ENCODE measurements at places on chromosomes 7 and 10.

GRCh38 chr7:37714606-37715005 lies 31.0 kb downstream of the GPR141 start:
- DNase-seq, result no peak

DNA sequence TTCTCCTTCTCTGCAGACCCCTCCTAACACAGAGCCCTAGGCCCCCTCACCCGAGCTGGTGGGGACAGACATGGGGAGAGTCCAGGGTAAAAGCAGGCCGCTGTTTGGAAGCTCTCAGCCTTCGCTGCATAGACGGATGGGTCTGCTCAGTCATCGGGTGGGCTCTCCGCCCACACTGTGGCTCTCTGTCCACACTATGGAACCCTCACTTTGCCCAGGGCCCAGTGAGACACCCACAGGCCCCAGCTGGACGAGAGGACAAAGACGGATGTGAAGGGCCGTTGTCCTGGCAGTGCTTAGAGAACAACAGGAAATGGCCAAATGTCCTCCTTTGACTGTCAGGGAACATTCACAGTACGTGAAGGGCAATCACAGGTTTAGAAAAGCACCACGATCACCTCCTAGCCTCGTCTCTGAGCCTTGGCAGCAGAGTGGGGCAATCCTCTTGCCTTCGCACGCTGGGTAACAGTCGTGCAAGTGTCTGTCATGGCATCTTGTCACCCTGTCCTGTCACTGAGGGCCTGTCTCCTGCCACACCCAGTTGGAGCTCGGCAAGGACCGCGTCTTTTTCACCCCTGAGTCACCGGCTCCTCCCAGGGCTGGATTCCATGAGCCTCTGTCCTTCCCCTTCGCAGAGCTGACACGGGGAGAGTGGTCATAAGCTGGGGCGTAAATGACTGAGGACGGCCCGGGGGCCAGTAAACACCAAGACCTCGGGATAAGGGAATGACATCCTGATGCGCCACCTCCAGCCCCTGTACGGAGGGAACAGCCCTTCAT lies 80.6 kb downstream of the PRKAG2 start:
- no peak for DNase-seq

DNA sequence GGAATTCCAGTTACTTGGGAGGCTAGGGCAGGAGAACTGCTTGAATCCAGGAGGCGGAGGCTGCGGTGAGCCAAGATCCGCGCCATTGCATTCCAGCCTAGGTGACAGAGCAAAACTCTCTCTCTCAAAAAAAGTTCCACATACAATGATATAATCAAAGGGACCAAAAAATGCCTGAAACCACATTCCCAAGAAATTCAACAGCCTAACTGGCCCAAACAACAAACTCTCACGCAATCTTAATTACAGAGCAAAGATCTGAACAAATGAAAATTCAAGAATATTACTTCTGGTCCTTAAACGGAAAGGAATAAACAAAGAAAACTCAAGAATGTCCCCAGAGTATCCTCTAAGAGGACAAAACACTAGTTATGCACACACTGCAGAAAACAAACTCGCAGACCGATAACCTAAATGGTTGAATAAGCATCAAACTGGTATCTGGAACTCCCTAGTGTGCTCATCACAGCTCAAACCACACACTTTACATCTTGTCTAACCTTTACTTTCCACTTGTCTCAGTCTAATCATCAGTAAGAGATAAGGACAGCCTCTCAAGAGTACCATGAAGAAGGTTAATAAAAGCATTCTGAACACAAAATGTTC lies 3.7 kb downstream of the OGA start:
- DNase-seq, result no peak

- DNase-seq, result no peak
Measured at GRCh38 chr7:35694161-35694783, 663 bp downstream of the HERPUD2 start.

- DNase-seq, result peak; percentile 52
Measured at GRCh38 chr7:98562871-98563495, 54.1 kb upstream of the NPTX2 start.

DNA sequence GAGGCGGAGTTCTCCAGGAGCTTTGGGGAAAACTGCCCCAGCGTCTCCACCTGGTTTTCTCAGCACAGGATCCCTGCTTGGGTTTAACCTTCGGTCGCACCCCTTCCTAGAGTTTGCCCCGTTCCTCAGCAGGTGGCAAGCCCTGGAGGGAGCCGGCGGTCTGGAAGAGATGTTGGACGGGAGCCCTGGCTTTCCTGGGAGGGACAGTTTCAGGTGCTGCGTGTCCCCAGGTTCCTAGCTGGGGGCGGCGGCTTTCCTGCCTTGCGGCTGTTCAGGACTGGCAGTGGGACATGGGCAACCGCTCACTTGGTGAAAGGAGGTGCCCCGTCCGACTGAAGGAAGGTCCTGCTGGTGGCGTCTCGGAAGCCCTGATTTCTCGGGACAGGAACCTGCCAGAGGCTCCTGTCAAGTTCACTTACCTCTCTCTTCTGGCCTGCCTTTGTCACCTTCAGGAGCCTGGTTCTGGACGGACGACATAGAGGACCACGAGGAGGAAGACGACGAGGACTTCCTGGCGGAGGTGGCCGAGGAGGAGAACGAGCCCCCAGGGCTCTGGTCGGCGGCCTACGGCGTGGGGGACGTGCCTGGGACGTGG lies 14.8 kb downstream of the ZNF316 start:
- no peak for DNase-seq

GRCh38 chr10:35274498-35275060 lies 61.7 kb upstream of the CCNY start:
- DNase-seq, result no peak

DNA sequence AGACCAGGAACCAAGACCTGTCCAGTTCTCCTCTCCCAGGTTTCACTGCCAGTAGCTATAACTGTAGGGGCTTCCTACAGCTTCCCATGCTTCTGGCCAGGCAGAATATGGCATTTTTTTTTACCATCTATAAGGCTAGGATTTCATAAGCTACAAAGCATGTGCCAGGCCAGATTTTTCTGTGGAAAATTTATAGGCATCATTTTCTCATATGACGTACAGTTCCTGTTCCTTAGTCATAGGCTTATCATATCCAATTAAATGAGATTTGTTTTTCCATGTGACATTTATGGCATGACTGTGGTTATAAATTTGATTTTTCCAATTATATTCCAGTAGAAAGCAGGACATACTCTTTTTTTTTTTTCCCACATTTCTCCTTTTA lies 208.6 kb upstream of the NPY start:
- DNase-seq, result no peak

DNA sequence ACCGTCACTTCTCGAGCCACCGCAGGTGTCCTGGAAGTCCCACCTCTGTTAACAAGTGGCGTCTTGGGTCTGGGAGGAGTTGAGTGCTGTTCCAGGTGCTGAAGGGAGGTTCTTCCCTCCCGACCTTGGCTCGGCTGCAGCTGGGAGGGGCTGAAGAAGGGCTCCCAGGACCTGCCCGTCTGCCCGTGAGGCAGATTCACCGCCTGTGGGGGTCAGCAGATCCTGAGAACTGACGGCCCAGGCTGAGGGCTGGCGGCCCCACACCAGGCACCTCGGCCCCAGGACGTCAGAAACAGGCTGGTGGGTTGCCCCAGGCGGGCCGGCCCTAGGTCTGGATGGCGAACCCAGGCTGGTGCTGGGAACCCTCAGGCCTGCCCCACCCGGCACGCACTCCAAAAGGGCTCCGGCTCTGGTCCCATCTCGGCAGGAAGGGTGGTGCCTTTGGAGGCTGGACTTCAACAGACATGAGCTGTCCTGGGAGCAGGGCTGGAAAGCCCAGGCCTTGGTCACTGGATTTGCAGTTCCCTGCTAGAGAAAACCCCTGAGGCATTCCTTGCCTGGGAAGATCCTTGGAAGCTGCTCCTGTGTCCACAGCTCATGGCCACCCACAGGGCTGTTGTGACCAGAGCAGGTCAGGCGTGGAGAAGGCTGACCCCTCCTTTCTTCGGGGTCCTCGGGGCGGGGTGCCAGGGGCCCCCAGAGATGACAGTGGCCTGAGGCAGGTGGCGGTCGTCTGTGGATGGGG lies 42.6 kb upstream of the CFAP46 start:
- DNase-seq, result no peak

- no peak for DNase-seq
Measured at GRCh38 chr10:118965096-118965495, 64.4 kb upstream of the NANOS1 start.

DNA sequence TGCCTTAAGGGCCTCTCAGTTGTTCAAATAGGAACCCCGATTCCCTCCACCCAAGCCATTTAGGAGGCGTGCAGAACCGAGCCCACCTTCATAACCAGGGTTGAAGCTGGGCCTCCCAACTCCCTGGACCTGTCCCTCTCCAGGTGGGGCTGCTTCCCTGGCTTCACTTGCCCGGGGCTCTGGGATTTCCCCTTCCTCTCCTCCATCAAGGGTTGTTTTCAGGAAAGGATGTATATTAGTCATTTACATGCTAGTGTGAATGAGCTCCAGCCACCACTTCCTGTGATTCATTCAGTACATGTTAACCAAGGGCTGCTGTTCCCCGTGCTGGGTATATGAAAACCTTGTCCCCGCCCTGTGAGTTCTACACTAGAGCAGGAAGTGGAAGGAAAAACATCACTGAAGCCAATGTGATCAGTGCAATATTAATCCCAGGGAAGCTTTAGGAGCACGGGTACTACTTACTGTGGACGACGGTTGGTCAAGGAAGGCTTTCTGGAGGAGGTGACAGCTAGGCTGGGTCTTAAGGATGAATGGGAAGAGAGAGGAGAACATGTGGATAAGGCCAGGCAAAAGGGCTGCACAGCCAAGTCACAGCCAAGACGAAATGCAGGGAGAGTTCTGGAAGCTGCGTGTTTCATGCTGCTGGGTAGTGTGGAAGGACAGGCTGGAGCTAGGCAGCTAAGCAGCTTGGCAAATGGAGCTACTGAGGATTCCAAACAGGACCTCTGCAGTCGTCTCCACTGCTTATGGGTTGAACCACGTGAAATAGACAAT lies 150.1 kb upstream of the SHH start:
- no peak for DNase-seq

GRCh38 chr7:89926701-89927100 lies 227.6 kb upstream of the STEAP1 start:
- no peak for DNase-seq

- DNase-seq, result peak; percentile 36
Measured at GRCh38 chr7:6705959-6706665, 635 bp downstream of the ZNF12 start.

GRCh38 chr10:33550811-33551210 lies 216.3 kb upstream of the NRP1 start:
- no peak for DNase-seq

DNA sequence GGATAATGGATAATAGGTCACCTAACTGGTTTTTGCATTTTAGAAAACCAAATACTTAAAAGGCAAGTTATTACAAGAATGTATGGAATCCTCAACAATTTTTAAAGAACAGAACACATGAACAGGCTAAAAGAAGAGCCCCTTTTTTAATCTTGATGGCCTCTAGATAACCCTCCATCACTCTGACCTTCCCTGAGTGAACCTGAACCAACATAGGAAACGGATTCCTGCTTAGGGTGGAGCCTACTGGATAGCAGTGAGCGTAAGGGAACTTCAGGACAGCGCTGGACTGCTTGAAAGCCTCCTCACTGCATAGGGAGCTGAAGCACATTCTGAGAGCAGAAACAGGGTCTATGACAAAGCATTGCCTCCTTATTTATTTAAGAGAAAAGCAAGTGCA lies 20.5 kb downstream of the TRPV5 start:
- DNase-seq, result no peak

DNA sequence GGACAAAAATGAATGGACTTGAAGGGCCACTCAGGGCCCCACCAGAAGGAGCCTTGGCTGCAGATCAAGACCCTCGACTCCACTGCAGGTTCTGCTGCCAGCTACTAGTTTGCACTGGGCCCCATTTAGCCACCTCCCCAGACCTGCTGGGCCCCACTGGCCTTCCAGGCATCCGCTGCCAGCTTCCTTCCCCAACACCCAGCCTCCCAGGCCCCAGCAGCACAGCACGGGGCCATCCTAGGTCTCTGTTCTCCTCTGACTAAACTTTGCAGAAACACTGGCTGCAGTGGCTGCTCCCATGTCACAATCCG lies 277.4 kb upstream of the KLF14 start:
- no peak for DNase-seq

GRCh38 chr7:126953461-126953860 lies 299.3 kb downstream of the GRM8 start:
- no peak for DNase-seq

- no peak for DNase-seq
Measured at GRCh38 chr10:33368086-33368485, 33.6 kb upstream of the NRP1 start.

DNA sequence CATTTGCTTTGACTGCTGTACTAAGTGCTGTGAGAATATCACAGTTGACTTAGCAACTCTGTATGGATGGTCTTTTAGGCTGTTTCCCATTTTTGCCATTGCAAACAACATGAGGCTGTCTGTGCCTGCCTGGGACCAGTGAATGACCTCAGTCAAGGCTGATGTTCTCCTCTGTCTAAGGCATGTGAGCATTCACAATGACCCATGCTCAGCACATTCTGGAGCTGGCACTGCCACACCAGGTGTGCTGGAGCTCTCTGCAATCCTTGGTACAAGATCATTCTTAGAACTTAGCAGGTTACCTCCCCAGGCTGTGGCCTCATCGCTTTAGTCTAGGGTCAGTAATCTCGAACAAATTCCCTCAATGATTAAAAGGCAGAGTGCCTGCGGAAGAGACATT lies 61.9 kb downstream of the SH3PXD2A start:
- no peak for DNase-seq

- no peak for DNase-seq
Measured at GRCh38 chr10:60281331-60281730, 108.3 kb downstream of the ANK3 start.

GRCh38 chr7:81604075-81604807 lies 165.6 kb downstream of the HGF start:
- DNase-seq, result no peak

DNA sequence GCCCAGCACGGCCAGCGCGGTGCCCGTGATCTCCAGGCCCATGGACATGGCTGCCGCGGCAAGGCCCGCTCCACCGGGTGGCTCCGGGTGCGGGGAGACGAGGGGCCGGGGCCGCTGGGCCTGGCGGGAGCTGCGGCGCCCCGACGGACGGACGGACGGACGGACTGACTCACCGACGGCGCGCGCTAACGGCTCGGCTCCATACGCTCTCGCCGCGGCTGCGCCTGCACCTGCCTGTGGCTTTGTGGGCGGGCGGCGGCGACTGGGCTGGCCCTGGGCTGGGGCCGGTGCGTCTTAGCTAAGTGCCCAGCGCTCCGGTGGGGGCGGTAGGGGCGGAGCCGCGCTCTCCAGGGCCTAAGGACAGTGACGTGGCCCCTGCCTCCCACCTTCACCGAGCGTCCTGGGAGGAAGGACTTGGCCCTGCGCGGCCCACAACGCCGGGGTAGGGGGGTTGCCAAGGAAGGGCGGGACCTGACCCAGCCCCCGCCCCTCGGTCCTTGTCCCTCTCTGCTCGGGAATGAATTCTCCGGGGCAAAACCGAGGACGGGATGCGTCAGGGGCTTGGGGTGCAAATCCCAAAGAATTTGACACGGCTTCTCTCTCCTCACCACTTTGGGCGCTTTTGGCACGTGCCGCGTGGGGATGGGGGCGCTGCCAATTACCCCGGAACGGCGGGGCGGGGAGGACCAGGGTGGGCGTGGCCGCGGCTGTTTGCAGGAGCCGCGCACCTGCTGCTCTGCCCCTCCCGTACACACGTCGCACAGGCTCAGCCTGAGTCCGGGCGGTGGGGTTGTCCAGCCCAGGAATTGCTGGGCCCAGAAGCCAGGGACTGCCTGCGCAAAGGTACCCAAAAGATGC lies at the start of gene CLDN3:
Gene CLDN3, minus strand, starts transcription at position 269 of the 858 bp plus-strand sequence. Its CDS starts 221 bp downstream, at position 48.
- DNase-seq, result peak; percentile 23

All from BE2C (cell line).